ENCODE measurements at places on chromosomes 1 and 21.

DNA sequence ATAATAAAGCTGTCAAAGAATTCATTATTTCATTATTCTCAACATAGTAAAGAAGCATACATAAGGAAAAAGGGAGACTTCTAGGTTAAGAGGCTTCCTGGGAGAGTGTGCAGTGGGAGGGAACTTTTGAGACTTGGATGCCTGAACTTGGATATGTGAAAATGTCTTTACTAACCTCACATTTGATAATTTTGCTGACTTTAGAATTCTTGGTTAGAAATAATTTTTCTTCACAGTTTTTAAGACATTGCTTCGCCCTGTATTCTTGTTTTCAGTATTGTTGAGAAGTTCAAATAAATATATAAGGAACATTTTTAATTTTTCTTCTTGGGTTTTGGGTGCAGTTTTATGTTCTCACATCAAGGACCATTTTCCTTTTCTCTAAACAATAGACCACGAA is 40.0 kb downstream of the GPSM2 start:
- no peak for DNase-seq

DNA sequence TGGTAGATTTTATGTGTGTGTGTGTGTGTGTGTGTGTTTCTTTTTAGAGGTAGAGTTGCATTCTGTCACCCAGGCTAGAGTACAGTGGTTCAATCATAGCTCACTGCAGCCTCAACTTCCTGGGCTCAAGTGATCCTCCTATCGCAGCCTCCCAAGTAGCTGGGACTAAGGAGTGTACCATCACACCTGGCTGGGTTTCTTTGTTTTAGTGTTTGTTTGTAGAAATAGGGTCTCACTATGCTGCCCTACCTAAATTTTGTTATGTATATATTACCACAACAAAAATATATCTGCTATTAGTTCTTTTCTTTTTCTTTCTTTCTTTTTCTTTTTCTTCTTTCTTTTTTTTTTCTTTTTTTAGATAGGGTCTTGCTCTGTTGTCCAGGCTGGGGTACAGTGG is 43.1 kb upstream of the CXADR start:
- DNase-seq = no peak

- no peak for DNase-seq
Observed at GRCh38 chr1:109499661-109500536, 6.0 kb downstream of the CYB561D1 start.

GRCh38 chr1:35115459-35116383 is 36.5 kb downstream of the ZMYM1 start:
- no peak for DNase-seq

DNA sequence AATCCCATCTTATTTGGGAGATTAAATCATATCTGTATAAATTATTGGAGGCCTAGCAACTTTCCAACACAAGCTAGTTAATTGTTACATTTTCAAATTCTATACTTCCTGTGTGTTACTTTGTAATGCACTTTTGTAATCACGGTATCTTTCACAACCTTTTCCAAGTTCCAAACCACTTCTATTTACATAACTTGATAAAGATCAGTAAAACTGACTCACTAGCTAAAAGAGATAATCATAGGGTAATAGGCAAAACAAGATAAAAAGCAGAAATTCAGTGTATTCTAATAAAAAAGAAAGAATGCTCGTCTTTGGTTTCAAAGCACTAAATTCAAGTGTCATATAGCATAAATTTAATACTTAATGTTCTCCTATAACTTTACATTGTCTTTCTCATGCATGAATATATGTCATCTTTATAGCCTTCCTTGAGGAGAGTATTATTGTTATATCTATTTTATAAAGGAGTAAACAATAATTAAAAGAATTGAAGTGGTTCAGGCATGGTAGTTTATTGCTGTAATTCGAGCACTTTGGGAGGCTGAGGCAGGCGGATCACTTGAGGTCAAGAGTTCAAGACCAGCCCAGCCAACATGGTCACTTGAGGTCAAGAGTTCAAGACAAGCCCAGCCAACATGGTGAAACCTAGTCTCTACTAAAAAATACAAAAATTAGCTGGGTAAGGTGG is 66.4 kb downstream of the RGS13 start:
- DNase-seq = no peak
